ENCODE measurements at places on chromosomes 2 and 18. TPM values are rescaled to one million over a fixed set of nuclear protein-coding genes. Genes with fewer than 3 reads are reported as not detected.

- peak; percentile 31 for DNase-seq
Measured at GRCh38 chr2:221370857-221371211, 201.3 kb downstream of the EPHA4 start.

GRCh38 chr2:52810460-52810859 is 957.1 kb upstream of the CHAC2 start:
- no peak for DNase-seq

DNA sequence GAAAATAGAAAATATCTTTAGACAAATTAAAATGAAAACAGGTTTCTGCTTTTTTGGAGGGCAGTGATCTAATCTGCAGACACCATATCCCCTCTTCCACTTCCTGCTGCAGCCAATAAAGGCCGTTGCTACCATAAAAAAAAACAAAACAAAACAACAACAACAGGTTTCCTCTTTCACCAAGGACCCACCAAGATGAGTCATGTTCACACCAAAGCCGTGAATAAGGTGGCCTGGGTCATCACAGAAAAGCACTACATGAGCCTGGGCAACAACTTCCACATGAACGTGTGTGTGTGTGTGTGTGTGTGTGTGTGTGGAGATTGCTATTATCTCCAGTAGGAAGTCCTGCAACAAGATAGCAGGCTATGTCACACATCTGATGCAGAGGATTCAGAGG is 24.8 kb upstream of the TFCP2L1 start:
- DNase-seq: no peak

DNA sequence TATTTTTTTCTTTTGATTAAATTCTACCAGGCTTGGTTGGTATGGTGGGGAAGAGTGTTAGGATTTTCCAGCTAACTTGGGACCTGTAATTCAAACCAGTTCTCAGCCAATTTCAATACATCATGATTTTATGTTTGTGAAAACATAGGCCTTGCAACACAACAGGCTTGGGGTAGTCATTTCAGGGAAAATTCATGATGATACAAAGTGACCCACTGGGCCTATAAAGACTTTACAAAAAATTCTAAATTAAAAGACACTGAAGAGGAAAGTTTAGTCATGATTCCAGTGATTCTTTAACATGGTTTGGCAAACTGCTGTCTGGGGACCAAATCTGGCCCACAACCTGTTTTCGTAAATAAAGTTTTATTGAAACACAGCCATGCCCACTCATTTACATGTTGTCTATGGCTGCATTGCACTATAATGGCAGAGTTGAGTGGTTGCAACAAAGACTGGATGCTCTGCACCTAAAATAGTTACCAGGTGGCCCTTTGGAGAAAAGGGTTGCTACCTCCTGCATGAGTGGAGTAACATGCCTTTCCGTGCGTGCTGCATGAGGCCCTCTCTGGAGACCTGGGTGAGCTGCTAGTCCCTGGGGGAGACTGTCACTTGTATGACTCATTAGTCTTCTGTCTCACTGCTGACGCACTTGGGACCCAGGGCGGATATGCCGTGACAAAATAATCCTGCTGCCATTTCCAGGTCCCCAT is 73.6 kb downstream of the NPAS2 start:
- DNase-seq: no peak

- DNase-seq: no peak
Measured at GRCh38 chr2:71348302-71348701, 16.7 kb downstream of the ZNF638 start.

DNA sequence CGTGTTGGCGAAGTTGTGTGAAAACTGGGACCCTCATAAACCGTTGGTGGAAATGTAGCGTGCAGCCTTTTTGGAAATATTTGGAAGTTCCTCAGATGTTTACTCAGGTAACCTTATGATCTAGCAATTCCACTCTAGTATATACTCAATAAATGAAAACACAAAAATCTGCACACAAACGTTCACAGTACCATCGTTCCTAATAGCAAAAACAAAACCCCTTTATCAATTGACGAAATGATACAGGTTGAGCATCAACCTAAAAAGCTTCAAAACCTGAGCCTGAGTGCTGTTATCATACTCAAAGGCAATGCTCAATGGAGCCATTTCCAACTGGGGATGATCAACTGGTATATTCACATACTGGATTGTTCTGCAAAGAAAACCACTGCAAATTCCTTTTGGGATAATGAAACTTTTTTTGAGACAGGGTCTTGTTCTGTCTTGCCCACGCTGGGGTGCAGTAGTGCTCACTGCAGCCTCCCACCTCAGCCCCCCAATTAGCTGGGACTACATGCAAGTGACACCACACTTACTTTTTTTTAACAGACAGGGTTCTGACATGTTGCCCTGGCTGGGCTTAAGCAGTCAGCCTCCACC is 777 bp upstream of the C18orf32 start:
- no peak for DNase-seq

DNA sequence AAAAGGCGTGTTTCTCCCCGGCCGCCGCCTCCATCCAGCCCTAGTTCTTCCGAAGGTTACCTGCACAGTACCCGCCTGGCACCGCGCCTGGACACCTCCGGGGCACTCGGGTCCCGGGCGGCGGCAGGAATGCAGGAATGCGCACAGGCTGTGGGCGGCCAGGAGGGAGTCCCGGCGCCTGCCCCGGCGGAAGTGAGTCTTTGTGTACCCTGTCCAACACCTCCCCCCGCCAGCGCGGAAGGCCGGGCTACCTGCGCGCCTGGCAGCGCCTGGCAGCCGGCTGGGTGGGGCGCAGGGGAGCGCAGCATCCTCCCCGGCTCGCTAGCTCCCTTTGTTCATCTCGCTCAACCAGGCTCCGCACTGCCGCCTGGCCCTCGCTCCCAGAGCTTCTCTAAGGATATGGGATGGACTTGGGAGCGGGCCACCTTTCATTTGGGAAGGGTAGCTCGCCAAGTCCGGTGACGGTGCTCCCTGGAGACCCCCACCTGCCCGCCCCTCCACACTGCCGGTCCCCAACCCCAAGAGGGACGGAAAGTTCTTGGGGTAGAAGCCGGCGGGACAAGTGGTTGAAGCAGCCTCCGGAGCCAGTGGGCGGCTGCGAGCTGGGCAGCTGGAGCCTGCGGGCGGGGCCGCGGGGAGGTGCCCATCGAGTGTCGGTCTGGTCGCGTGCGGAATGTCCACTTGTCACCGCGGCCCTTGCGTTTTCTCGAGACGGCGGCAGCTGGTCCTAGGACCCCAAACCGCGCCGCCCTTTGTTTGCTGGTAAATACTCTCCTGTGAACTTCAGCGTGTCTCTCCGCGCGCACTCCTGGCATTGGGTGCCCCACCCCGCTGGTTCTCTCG is 1.2 kb upstream of the ST6GAL2 start:
- peak; percentile 61 for DNase-seq

DNA sequence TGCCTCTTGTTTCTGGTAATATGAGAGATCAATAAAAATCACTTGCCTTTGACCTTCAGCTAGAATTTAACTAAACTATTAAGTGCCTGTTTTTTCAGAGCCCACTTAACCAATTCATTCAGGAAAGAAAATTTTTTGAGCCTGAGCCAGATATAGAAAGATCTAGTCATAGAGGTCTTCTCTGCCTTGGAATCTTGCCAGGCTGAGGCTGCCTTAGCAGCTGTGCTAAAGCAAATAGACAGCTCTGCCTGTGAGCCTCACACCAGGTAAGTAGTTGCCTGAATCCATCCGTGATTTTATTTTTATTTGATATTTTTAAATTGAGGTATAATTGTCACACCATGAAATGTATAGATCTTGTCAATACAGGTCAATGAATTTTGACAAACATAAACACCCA is 27.4 kb downstream of the EVX2 start:
- DNase-seq: no peak

Gene GBX2
- polyA plus RNA-seq: 0.18 TPM

Gene RGPD8
- polyA plus RNA-seq: 5.6 TPM

Gene IL1RN
- 0.21 TPM for polyA plus RNA-seq

Gene CDCA7
- 88.1 TPM for polyA plus RNA-seq

Gene SCN2A
- 0.61 TPM for polyA plus RNA-seq

Gene UBE2F
- 39.7 TPM for polyA plus RNA-seq

Gene ZNG1B
- 59.7 TPM for polyA plus RNA-seq

Gene KCNJ13
- polyA plus RNA-seq: 5.0 TPM

Gene TMEM247
- polyA plus RNA-seq: not detected

Gene C2orf66
- polyA plus RNA-seq: not detected
